ENCODE measurements at places on chromosomes 11 and 22.

DNA sequence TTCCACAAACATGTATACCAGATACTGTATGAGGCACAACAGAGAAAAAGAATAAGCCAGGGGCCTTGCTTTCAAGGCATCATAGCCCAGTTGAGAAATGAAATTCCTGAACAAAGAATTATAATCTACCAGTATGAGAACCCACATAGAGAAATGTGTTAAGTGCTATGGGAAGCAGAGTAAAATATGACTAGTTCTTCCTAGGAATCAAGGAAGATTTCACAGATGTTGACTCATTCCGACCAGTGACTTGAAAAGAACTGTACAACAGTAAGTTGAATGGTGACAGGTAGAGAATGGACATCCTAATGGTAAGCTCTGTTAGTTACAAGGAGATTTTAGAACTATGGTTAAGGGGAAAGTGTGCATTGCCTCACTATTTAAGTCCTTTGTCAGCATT, 102.6 kb downstream of the TRIM44 start:
- DNase-seq = no peak

DNA sequence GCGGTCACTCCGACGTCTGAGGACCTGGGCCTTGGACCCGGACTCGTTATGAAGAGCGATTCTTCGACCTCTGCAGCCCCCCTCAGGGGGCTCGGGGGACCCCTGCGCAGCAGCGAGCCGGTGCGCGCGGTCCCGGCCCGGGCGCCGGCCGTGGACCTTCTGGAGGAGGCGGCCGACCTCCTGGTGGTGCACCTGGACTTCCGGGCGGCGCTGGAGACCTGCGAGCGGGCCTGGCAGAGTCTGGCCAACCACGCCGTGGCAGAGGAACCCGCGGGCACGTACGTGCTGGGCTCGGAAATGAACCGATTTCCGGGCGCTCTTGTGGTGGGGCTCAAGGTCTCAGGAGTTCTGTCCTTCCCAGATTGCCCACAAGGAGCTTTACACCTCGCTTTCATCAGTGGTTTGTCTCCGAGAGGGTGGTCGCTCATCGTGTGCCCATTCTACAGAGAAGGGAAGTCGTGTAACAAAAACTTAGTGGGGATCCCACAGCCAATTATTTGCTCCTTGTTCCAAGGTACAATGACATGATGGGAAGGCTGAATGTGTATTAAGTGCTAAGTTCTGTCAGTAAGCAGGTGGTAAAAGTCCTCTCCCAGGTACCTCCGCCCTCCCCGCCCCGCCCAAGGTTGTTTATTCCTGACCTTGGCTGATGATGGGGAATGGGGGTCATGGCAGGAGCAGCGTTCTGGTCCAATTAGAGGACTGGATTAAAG, 695 bp downstream of the PEX26 start:
- DNase-seq = no peak

DNA sequence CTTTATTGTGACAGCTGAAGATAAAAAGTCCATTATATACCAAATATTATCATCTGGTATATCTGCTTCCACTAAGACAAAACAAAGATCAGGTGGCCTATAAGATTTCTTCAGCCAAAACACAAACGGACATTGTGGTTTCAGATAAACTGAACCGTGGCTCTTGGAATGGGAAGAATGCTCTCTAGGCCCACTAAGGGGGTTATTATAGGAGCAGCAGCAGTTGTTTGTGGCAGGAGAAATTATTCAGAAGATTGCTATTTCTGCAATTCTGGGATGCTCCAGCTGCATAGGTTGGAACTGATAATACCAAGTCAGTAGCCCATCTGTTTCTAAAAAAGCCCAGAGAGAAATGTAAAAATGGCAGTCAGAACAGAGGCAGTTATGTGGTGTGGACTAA, 145.3 kb downstream of the NCAM1 start:
- no peak for DNase-seq

DNA sequence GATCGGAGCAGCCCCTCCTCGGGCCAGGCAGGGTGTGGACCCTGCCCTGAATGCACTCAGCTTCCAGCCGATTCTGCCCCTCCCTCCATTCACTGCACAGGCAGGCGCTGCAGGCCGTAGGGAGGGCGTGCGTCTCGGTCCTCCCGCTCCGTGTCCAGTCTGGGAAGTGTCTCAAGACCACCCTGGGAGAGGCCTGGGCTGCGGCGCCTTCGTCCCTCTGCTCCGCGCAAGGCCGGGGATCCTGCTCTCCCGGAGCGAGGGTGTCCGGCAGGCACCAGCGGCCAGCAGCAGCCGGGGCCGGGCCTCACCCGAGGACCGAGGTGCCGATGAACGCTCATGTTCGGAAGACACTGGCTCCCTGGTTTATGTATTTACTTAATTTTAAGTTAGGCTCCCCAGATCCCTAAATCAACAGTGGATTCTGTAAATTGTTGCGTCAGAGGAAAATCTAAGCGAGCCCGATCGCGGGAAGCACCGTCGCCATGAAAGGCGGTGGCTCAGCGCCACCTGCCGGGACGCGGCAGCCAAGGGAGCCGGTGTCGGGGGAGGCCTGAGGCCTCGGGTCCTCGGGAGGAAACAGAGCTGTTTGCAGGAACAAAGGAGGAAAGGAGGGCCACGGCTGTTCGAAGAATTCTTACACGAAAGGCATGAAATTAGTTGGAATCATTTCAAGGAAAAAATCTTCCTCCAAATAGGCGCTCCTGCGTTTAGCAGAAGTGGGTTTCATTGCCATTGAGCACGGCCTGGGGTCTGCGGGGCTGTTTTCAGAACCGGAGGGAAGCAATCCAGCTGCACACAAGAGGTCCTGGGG, 195.3 kb downstream of the BRD1 start:
- DNase-seq = peak; percentile 40

- DNase-seq = no peak
Observed at GRCh38 chr11:122199661-122200060, 83.6 kb upstream of the BLID start.

DNA sequence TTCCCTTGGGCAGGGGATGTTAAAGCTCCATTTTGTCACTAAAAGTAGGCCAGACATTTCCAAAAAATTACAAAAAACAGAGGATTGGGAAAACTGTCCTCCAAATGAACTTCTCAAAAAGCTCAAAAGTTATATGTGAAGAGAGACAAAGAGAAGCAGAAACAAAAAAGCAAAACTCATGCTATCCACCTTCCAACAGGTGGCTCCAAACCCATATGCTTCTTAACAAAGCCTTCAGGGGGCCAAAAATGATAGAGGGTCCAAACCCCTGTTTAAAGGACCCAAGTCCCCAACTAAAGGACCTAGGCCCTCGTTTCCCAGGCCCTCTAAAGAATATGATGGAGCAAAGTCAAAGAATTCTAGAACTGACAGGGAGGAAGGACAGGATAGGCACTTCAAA, 146.7 kb downstream of the AASDHPPT start:
- no peak for DNase-seq

DNA sequence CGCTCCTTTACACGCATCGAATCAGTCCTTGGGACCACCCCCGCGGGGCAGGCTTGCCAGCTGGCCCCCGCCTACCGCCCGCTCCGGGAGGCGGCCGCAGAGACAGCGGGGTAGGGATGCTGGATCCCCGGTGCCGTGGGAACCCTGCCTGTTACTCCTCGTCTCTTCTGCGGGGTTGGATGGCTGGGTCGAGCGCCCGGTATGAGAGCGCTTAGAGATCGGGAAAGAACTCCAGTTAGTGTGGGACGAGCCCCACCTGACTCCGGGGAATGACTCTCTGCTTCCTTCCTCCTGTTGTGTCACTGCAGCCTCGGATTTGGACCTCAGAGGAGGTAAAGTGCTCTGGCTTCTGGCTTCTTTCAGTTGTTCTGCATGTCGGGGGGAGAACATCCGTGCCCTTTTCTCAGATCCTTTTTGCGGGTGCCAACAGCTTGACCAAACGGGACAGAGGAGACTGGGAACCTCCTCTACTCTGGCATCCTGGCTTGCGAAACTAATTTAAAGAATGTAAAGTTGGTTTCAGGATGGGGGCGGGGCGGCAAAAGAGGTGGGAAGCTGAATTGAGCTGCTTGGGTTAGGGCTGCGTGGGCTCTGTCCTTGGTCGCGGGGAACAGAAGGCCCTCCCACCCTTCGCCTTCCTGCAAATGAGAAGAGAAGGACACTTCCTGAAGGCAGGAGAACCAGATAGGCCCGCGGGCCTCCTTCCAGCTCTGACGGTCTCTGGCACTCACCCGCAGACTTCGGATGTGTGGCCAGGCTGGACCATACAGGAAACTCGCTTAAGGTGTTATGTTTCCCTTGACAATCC, 938 bp downstream of the LAYN start:
- no peak for DNase-seq

- no peak for DNase-seq
Observed at GRCh38 chr22:17120281-17120680, 879 bp downstream of the TMEM121B start.

DNA sequence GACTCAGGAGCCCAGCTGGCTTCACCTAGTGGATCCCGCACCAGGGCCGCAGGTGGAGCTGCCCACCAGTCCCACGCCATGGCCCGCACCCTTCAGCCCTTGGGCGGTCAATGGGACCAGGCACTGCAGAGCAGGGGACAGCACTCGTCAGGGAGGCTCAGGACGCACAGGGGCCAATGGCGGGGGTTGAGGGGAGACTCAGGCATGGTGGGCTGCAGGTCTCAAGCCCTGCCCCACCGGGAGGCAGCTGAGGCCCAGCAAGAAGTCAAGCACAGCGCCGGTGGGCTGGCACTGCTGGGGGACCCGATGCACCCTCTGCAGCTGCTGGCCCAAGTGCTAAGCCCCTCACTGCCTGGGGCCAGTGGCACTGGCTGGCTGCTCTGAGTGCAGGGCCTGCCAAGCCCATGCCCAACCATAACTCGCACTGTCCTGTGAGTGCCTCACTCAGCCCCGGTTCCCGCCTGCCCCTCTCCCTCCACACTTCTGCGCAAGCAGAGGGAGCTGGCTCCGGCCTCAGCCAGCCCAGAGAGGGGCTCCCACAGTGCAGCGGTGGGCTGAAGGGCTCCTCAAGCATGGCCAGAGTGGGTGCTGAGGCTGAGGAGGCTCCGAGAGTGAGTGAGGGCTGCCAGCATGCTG, 111.7 kb upstream of the PGR start:
- no peak for DNase-seq

DNA sequence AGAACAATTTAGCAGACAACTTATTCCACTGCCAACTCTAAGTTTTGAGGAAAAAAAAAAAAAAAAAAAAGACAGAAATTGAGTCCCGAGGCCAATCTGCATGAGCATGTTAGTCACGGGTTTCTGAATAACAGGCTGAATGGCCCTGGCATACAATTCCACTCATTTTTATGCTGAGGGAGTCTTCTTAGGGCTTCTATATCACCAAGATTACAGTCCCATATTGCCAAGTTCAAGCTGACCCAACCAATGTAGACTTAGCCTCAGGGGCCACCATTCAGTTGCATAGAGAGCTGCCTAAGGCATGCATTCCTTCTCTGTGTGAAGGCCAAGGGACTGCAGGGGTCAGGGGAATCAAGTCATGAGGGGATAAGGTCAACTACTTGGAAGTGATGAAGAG, 27.5 kb downstream of the KIRREL3 start:
- DNase-seq = no peak

DNA sequence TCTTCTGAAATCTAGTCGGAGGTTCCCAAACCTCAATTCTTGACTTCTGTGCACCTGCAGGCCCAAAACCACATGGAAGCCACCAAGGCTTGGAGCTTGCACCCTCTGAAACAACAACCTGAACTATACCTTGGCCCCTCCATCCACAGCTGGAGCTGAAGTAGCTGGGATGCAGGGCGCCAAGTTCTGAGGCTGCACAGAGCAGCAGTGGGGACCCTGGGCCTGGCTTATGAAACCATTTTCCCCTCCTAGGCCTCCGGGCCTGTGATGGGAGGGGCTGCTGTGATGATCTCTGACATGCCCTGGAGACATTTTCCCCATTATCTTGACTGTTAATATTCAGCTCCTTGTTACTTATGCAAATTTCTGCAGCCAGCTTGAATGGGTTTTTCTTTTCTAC, 38.3 kb upstream of the MMP7 start:
- DNase-seq = no peak

- no peak for DNase-seq
Observed at GRCh38 chr11:58503361-58503856, 4.5 kb downstream of the OR5B21 start.

- peak; percentile 34 for DNase-seq
Observed at GRCh38 chr22:17569971-17570511, 6.7 kb downstream of the SLC25A18 start.

GRCh38 chr11:46249103-46249937, 28.1 kb upstream of the CREB3L1 start:
- no peak for DNase-seq

DNA sequence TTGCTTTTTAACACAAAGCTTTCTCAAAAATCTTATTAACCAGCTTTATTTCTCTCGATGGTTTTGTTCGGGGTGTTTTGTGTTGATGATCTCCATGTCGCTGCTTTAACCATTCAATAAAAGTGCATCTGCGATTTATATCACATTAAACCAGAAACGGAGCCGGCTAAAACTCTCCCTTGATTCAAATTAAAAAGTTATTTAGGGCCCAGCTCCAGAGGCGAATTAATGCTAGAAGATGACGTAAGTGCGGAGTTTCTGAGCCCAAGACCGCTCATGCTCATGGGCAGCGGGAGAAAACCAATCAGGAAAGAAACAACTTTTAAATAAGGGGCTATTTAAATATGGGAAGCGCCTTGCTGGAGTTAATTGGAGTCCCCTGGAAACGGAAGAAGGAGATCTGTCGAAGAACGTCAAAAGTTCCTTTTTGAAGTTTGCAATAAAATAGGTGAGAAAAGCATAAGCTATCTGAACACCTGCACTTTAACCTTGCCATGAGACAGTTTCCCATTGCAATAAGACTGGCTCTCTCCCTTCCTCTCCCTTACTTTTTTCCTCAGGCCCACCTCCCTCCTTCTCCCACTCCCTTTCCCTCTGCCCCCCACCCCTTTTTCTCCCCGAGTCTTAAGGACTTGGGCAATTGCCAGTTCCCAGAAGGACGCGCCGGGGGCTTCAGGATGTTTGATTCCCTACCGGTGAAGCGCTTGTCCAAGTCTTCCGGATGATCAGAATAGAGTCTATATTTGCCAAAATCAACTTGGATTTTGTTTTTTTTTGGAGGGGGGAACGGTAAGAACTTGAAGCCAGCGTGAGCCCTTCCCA, 1.9 kb upstream of the DBX1 start:
- no peak for DNase-seq

GRCh38 chr11:88827018-88827676, 238.6 kb downstream of the GRM5 start:
- no peak for DNase-seq

Data from C1 segment of cervical spinal cord (tissue), 14 donors.